ENCODE measurements at places on chromosomes 2 and 18.

DNA sequence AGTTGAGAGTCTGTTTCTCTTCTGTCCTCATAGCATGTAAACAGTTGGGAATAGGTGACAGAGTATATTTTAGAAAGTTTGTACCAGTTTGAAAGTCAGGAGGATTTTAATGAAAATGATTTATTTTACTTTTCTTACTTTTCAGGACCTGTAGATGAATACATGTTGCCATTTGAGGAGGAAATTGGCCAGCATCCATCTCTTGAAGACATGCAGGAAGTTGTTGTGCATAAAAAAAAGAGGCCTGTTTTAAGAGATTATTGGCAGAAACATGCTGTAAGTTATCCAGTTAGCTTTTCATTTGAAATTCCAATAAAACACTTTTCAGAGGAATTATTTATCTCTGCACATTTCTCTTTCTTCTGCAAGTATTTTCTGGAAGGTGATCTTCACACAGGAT is 81.1 kb downstream of the ACVR2A start:
- no peak for DNase-seq

- no peak for DNase-seq
Measured at GRCh38 chr18:13222856-13223281, 4.3 kb downstream of the LDLRAD4 start.

GRCh38 chr2:100748673-100749072 is 71.3 kb upstream of the NPAS2 start:
- no peak for DNase-seq

- DNase-seq = no peak
Measured at GRCh38 chr2:27844821-27845255, 45.3 kb downstream of the RBKS start.

- DNase-seq = no peak
Measured at GRCh38 chr2:234191819-234192407, 141.4 kb downstream of the SPP2 start.

DNA sequence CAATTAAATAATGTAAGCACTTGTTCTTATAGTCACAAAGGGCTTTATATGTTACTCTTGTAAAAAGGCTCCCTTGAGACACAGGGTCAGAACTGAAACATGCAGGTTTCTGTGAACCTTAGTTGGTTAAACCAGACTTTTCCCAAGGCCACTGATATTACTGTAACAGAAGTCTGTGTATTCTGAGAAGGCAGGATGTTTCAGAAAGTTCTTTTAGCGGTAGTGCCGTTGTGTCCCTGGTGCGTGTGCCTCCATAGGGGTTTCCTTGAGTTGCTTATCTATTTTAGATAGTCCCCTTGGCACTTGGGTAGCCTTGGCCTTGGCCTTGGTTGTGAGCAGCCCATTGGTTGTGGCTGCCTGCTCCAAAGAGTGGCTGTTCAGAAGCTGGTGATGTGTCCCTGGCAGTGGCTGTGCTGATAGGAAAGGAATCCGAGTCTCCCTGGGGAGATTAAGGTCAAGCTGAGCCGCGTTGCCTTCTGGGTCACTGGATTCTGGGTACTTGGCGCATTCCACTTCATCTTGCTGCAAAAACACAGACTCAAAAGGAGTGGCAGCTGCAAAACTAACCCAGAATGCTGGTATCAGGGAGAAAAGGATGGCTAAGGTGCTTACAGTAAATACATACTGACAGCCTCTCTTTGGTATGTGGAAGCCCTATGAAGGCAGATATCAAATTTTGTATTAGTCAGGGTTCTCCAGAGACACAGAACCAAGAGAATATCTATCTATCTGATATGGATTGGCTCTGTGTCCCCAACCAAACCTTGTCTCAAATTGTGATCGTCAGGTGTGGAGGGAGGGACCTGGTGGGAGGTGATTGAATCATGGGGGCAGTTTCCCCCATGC is 69.7 kb downstream of the FHOD3 start:
- DNase-seq = no peak

GRCh38 chr2:23292024-23292423 is 93.0 kb upstream of the KLHL29 start:
- no peak for DNase-seq

DNA sequence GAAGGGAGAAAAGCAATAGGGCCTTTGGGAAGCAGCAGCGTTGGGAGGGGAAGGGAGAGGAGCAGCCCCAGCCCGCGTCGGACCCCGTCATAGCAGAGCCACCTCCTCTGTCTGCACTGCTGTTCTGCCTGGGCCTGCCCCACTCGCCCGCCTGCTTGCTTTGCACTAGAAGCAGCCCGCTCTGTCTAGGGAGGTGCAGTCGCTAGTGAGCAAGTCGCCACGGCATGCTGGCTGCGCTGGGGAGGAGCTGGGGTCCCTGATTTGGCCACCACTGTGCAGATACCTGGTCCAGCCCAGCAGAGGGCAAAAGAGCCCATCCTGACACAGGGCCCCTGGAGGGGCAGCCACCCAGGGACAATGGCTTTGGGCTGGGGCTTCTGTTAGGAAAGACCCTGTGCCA is 8.0 kb upstream of the TMEM214 start:
- DNase-seq = no peak

GRCh38 chr2:18500333-18500732 is 60.1 kb downstream of the RDH14 start:
- DNase-seq = no peak

DNA sequence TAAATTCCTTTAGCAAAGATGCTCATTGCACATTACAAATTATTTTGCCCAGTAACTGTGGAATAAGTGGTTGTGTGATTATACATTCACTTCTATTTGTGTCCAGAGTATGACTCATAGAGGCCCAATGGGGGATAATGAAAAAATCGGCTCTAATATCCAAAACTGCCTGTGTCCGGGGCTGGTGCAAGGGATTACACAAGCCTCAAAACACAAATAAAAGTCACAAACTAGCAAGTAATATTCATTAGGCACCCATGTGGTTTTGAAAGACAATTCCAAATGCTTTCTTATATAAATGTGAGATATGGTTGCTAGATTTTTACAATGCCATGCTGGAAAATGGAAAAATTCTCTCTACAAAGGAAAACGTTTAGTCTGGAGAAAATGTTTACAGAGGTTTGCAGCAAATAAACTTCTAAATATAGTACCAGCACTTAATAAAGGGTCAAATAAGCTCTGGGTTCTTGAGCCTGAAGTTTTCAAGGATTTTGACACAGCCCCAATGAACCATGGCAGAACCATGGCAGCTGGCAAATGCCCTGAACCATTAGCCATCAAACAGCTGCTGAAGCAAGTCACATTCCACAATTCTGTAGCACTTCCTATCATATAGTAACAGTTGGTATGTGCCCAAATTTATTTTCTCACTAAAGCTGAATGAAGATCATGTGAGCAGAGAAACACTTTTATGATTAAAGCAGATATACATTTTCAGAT is 40.5 kb downstream of the IRS1 start:
- no peak for DNase-seq

- DNase-seq = no peak
Measured at GRCh38 chr2:217362710-217363109, 502.8 kb upstream of the TNP1 start.

DNA sequence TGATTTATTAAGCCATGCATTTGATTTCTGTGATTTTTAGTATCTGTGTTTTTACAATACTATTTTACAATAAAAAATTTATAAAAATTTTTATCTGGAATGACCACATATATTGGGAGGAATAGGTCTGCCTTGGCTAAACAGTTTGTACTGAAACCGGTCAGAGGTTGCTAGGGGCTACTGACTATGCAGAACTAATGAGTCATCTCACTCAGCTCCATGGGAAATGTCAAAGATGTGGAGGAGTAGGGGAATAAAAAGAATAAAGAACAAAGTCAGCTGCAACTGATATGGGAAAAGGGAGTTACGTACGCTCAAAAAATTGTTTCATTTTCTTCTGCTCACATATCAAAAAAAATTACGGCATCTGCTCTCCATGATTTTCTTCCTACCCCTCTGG is 8.6 kb upstream of the TMEM163 start:
- no peak for DNase-seq

DNA sequence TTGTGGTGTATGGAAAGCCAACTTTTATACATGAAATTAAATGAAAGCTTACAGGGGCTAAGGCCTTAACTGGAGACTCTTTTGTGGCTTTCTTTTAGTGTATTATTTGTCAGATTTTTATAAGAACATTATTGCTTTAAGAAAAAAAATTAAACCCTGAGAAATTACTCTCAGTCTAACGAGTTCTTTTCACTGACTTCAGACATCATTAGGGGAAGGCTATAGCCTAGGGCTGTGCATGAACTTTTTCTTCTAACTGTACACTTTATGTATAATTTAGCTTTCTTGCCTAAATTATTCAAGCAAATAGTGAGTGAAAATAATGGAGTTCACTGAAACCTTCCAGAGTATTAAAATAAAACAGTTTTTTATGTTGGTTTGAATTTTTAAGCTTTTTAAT is 151.1 kb upstream of the MEIS1 start:
- no peak for DNase-seq

GRCh38 chr2:122863532-122863931 is 1108.1 kb downstream of the TSN start:
- no peak for DNase-seq

DNA sequence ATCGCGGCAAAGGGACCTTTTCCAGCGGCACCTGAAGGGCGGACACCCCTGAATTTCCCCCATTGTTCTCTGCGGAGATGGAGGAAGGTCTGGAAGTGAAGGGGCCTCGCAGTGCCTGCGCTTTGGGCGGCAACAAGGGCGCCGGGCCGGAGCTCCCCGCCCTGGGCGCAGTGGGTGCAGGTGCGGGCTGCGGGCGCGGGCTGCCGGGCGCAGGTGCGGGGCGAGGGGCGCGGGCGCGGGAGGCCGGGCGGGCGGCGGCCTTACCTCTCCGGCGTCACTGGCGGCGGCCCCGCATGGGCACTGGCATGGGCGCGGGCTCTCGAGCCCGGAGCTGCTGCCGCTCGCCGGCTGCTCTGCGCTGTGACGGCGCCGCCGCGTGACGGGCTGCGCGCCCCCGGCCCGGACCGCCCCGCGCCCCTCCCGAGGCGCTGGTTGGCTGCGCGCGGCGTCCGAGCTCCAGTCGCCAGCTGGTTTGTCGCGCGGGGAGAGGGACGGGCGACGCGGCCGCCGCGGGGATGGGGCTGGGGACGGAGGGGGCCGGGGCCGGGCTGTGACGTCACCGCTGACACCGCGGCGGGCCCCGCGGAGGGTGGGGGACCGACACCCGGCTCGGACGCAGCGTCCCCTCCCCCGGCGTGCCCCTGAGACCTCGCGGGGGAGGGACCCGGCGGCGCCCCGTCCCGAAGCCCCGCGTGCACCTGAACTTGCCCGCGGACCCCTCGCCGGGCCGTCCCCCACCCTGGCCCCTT is at the start of gene KIF1A:
KIF1A (minus strand) TSS at position 362 of the 749 bp plus-strand sequence. CDS start 22,467 bp downstream, outside the sequence.
- no peak for DNase-seq

DNA sequence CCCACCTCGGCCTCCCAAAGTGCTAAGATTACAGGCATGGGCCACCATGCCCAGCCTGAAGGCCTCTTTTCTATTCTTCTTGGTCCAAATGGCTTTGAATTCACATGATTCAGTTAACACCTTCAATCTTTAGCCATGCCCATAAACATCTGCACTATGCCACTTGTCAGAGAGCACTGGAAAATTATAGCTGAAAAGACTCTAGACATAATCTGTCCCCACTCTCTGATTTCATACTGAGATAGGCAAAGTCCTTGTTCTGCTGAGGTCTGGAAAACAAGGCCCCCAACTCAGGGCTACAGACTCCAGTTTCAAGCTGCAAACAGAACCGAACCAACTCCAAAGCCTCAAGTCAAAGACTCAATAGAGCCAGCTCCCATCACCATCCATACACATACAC is 170.7 kb downstream of the ANTXR1 start:
- DNase-seq = no peak

GRCh38 chr2:95054016-95054415 is 28.5 kb downstream of the MAL start:
- DNase-seq = no peak

DNA sequence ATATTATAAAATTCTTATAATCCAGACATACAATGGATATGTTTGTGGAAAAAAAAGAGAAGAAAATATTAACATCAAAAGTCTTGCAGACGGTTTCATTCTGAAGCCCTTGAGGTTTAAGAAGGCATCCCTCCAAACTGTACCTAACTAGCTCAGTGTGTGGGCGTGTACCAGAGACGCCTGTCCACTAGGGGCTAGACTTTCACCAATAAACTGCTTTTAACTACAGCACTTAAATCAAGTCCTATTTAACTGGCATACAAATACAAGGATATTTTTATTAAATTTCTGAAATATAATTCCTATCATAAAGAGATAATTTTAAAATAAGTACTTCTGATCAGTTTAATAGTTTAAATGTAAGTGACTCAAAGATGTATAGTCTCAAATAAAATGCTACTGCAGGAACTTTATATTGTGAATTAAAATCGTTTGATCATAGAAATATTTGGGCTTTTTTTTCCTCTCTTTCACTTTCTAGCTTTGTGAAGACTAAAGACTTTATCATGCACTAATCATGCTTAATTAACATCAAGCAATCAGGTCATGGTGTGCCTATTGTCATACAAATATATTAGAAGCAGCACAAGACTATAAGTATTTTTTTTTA is 437.7 kb downstream of the SATB2 start:
- DNase-seq = no peak

DNA sequence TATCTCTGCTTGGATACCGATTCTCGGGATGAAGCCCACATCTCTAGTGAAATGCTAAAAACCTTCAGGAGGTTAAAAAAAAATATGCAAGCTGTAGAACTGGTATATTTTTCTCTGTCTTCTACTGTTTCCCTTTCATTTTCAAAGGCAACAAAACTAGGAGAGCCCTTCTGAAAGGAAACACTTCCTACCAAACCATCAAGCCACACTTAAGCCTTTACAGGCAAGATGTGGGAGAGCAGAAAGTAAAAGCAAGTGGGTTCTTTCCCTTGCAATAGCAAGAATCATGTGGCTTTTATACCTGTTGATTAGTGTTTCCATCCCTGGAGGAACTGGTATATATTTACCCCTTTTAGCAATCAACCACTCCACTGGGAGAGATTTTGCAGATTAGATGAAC is 147.9 kb upstream of the ACAA2 start:
- DNase-seq = no peak

GRCh38 chr2:158101384-158101926 is at the start of gene UPP2:
Gene UPP2, plus strand, starts transcription at chr2:158101876. Its CDS starts 188 bp downstream, at chr2:158102064.
- DNase-seq = no peak

GRCh38 chr18:9380101-9380500 is 45.5 kb downstream of the TWSG1 start:
- no peak for DNase-seq

GRCh38 chr2:18395555-18395954 is 164.9 kb downstream of the RDH14 start:
- no peak for DNase-seq

GRCh38 chr2:180015951-180016709 is 9.0 kb upstream of the CWC22 start:
- no peak for DNase-seq

DNA sequence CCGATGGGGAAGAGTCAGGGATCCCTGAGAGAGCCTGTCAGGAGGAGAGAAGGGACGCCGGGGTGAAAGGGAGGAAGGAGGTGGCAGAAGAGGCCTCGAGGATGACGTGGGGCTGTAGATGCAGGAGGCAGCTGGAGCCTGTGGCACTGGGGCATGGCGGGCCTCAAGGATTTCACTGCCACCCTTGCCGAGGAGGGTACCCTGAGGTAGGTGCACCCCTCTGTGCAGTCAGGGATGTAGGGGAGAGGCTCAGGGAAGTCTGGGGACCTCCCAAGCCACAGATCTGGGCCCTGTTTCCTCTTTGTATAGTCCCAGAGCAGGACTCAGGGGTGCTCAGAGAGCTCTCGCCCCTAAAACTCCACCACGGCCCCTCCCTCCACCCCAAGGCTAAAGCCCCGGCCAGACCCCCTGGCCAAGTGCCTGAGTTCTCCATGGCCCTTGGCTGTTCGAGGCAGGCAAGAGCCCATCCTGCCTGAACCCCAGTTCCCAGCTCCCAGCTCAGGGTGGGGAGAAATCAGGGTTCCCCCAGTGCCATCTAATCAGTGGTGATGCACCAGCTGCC is 39.0 kb upstream of the HDAC4 start:
- no peak for DNase-seq

- DNase-seq = no peak
Measured at GRCh38 chr2:169066897-169067296, 2.5 kb upstream of the DHRS9 start.

Measured in omental fat pad (tissue), 4 donors.